ENCODE measurements at places on chromosomes 2 and 18.

DNA sequence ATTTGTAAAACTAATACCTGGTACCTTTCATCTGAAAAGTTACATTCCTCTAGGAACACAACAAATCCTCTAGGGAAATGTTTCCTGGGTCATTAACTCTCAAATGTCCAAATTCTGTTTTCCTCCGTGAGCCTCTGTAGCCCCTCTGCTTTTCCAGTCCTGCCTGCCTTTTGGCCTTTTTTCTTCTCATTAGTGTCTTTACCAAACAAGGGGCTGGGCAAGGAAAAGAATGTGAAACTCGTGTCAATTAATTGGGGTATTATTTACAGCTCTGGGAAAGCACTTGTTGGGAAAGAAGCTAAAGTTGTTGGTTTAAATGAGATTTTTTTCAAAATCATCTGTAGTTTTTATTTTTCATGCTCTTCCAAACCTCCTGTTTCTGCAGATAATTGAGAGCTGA, 198.1 kb upstream of the NRP2 start:
- DNase-seq, result no peak

GRCh38 chr2:231554748-231555545, 24.7 kb upstream of the NMUR1 start:
- no peak for DNase-seq

- DNase-seq, result no peak
Measured at GRCh38 chr2:205772983-205773382, 90.7 kb downstream of the NRP2 start.

DNA sequence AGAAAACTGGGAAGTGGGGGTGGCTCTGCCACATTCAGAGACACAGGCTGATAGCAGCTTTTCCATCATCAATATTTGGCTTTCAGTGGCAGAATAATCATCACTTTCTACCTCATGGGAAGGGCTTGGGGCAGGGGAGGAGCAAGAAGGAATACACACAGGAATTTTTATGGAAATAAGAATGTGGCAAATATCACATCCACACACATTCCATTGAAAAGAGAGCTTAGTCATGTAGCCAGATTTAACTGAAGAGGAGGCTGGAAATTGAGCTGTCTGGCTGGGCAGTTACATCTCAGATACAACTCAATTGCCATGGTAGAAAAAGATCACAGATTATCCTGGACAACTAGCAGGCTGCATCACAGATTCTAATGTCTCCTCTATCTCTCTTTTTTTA, 1474.0 kb upstream of the ACVR2A start:
- no peak for DNase-seq

DNA sequence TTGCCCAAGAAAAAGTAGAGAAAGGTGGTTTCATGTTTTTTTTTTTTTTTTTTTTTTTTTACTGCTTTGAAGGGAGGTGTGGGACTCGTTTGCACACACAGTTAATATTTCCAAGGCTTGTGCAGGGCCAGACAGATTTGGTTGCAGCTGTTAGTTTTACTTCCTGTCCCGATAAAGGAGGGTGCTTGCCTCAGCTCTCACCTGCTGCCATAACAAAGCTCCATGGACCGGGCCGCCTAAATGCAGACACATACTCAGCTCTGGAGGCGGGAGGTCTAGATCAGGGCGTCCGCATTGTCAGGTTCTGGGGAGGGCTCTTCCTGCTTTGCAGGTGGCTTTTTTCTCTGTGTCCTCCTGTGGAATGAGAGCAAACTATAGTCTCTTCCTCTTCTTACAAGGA, 69.9 kb downstream of the ODC1 start:
- no peak for DNase-seq

DNA sequence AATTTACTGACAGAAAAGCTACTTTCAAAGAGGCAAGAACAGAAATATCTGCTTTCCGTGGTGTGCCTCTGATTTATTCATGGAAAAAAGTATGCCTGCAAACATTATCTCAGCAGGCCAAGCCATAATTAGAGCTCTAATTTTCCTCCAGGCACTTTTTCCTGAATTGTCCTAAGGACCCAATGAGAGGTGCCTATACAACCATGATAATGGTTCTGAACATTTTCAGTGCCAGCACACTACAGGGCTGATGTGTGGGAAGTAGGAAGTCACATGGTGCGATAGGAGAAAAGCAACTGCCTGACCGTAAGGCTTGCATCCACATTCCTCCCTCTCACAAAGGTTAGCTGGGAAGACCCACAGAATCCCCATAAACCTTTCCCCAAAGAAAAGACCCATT, 45.9 kb upstream of the EGR4 start:
- no peak for DNase-seq

GRCh38 chr2:160474319-160474645, 19.3 kb downstream of the RBMS1 start:
- DNase-seq, result no peak

DNA sequence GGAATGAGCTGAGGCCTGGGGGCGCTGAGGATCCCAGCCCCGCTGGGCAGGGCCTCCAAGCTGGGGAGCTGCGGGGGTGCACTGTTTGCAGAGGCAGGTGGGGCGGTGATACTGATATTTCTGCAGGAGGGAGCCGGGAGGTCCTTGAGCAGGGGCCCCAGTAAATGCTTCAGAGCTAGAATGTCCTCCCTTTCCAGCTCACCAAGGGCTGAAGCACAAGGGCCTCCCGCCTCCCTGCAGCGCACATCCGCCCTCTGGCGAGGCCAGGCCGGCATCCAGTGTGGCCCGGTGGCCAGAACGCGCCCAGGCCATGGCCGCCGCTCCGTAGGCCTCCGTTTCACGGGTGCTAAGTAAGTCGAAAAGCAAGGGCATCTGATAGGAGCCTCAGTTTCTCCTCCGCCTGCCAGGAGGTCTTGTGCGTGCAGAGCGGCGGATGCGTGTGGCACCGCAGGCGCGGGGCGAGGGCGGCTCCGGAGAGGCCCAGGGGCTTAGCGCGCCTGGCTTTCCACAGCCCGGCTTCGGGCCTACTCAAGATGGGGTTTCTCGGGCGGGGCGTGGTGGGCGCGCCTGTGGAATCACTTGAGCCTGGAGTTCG, 29.5 kb upstream of the CHMP1B start:
- DNase-seq, result no peak

DNA sequence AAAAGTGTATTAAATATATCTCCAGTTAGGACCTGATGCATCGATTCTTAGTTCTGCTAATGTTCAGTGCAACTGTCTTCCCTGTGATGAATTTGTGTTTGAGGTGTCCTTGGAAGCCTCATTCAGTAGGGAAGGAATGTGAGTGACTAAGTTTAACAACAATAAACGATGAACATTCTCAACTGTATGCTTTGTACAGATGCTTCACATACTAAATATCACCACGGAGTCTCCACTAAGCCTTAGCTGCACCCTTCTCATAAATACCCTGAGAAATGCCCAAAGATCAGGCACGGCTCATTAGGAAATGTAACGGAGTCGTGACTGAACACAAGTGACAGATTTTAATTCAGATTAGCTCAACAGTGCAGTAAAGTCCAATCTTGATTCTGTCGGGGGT, 24.4 kb upstream of the AGFG1 start:
- DNase-seq, result no peak

GRCh38 chr2:127182626-127183458, 37.3 kb downstream of the CYP27C1 start:
- no peak for DNase-seq

DNA sequence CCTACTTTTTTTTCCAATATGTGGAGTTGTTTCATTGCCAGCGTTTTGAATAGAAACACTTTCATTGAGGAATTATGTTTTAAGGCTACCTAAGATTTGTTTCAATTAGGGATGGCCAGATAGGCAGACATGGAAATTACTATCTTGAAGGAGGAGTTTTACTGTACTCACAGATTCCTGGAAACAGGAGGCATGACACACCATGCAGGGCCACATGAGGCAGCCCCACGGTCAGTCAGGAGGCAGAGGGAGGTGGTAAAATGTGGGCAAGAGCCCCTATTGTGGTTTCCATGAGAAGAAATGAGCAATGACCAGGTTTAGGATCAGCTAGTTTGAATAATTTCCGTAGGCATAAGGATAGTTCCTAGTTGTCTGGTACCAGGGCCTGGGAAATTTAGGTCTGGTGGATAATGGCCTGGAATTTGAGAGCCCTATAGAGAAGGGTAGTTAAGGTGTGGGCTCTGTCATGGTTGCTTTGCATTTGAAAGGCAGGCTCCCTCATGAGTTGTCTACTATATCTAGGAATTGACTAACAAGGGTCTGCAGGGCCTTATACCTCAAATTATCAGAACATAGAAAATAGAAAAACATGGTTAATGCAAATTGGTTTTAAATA, 360.0 kb upstream of the KCNJ3 start:
- no peak for DNase-seq

GRCh38 chr2:160592993-160593392, 99.4 kb upstream of the RBMS1 start:
- no peak for DNase-seq

- DNase-seq, result no peak
Measured at GRCh38 chr2:28433935-28434599, 41.4 kb downstream of the FOSL2 start.

DNA sequence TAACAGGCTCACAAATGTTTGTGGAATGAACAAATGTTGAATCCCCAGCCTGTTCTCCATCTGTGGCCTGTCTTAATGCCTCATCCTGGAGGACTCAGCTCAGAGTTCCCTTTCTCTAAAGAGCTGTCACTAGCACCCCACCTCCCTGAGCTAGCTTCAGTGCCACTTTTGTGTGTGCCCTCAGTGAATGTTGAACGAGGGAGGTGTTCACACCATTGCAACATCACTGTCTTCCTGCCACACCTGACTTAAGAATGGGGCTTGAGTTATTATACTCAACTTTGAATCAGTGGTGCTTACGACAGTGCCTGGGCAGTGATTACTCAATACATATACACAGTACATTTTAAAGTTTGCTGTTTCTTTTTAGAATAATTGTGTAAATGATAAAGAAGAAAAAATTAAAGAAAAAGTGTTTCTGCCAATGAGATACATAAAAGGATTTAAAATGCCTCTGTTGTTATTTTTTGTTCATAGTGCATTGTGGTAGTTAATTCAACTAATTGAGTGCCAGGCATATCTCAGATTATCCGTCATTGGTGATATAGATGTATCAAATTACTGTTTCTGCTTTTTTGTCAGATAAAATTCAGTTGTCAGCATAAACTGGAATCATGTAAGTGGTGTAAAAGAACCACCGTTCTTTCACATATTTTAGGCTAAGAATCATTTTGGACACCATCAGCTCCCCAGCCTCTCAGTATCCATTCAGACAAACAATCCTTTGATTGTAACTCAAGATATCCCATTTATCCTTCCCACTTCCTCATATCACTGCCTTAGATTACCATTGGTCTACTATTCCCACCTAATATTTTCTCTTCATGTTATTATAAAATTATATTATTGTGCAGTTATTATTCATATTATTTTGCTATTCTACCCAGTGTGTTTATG, 304.7 kb downstream of the PTPRM start:
- no peak for DNase-seq

GRCh38 chr2:102755284-102755683, 6.5 kb upstream of the TMEM182 start:
- no peak for DNase-seq

GRCh38 chr18:24014986-24015638, 558 bp downstream of the TTC39C start:
- DNase-seq, result no peak

DNA sequence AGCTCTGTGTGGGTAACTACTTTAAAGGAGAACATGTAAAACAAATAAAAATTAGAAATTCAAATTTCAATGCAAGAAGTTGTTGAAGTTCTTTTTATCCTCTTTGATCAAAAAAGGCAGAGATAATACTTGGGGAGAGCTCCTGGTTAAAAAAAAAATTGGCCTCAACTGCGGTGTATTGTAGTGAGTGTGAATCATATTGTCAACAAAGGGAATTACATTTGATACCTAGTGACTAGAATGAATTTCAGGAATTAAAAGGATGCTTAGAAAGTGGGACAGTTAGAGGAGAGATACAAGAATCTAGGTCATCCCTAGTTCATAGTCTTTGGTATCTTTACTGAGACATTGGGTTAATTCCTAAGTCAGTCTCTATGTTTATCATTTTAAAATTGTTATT, 473.0 kb downstream of the CCDC85A start:
- no peak for DNase-seq

DNA sequence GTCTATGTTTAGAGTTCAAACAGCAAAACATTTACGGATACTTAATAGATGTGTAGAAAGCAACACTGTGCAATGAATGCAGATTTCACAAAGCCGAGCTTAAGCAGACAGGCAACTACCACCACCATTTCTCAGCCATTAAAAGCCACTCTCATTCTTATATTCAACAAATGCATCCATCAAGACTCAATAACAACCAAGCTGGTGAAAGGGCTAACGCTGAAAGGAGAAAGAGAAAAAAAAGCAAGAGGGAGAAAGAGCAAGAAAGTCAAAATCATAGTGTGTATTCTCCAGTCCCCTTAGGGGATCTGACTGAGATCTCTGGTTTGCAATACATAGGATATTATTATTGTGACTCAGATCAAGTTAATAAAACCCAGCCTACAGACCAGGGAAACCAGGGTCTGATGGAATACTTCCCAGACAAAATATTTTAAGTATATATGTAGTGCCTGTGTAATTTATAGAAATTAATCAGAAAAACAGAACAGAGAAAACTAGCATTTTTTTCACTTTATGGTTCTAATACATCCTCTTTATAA, 14.1 kb downstream of the SATB2 start:
- DNase-seq, result no peak

DNA sequence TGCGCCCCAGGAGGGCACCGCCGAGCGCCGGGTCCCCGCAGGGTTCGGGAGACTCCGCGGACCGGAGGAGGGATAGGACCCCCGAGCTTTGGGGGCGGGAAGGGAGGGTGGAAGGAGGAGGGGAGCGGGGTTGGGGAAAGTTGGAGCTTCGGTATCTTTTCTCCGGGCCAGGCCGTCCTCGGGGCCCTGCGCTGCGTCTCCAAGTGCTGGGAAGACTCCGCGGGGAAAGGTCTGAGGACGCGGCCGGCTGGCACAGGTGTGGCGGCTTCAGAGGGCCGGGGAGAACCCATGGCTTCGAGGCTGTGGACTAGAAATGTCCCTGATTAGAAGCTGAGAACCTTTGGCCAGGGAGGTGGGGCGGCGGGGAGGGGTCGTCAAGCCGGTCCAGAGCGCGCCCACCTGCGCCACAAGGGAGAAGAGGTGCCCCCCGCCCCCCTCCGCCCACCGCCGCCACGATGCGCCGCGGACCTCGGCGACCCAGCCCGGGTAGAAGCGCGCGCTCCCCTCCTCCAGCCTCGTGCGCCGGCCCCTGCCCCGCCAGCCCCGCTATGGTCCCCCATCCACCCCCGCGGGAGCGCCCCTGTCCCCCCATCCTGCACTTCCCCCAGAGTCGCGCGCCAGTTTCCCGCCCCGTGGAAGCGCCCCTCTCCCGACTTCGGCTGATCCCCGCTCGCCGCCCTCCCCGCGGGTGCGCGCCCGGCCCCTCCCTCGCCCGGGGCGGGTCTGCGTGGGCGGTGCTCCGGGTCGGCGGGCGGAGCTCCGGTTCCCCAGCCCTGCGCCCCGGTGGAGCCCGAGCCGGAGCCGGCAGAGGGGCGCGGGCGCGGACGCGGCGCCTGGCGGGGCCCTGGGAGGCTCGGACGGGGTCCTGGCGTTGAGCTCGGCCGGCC, at the start of gene SNTG2:
TSS of gene SNTG2 (plus strand) at position 770 of the 887 bp plus-strand sequence. CDS start 148 bp downstream, outside the sequence.
- no peak for DNase-seq

Data from stimulated activated CD4-positive, alpha-beta T cell treated with anti-CD3 and anti-CD28 coated beads, TNF-alpha, amount 100 ng/mL, for 1 hour (primary cell).